Progenitor cell of endocrine pancreas (in vitro differentiated cells): ENCODE measurements at places on chromosomes 1 and 21.
A peak's percentile ranks its signal among the peaks of the same experiment; 100 is the strongest.

- DNase-seq: no peak
These were observed 18.5 kb downstream of the RIIAD1 start for GRCh38 chr1:151739590-151740355.

GRCh38 chr21:35643176-35643575 is 417.1 kb downstream of the SETD4 start:
- DNase-seq: no peak

GRCh38 chr1:26541431-26541815 is 11.9 kb downstream of the RPS6KA1 start:
- DNase-seq: no peak

- no peak for DNase-seq
These were observed 76.0 kb downstream of the RPS6KC1 start for GRCh38 chr1:213127074-213127473.

DNA sequence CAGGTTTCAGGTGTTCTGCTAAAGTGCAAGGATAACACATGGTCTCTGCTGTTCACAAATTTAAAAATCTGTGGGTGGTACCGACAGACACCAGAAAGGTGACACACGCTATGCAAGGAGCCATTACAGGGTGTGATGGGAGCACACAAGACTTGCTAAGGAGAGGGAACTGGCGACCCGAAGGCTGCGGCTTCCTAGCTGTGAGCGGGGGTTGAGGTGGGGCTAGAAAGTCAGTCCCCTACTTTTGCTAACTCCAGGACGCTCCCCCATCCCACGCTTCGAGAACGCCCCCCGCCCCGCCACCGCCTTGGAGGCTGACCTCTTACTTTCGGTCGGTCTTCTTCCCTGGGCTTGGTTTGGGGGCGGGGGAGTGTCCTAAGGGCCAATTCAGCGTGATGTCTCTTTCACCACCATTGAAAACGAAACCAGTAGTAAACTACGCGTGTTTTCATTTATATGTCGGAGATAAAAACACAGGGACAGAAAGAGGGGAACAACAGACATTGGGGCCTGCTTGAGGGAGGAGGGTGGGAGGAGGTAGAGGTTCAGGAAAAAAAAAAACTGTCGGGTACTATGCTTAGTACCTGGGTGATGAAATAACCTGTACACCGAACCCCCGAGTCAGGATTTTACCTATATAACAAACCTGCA is 1.1 kb downstream of the CKS1B start:
- DNase-seq: no peak

DNA sequence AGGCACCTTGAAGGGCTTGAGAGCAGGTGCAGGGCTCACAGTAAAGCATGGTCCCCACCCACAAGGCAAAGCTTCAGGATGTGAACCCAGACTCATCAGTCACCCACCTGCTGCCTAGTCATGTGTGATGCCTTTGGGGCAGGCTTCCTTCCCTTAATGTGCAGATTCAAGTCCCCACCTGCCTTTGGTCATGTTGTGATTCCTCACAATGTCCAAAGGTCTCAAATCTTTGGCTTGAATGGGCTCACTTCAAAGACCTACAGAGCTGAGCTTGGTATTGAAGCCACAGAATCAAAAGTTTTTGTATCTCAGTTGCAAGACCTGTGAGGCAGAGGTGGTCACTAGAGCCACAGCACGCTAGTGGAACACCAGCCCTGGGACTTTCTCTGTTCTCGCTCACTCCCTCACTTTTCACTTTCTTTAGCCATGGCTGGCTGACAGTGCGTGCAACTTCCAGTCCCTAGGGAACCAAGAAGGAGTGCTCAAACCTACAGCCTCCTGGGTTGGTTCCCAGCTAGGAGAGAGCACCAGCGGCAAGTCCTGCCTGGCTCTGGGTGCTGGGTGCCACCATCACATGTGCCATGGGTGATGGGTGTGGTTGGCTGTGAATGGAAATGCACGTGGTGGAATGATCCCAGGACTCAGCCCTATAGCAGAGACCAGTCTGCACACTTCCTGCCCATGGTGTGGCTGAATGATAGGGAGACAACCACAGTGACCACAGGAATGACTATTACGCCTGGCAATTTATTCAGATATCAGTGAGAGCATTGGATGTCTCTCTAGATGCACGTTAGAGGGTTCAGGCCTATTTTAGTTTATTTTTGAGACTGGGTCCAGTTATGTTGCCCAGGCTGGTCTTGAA is 26.4 kb upstream of the CLIC6 start:
- DNase-seq: no peak

GRCh38 chr1:85321237-85321964 is 45.0 kb upstream of the BCL10 start:
- no peak for DNase-seq

GRCh38 chr21:21969211-21969610 is 971.0 kb downstream of the NCAM2 start:
- no peak for DNase-seq

GRCh38 chr1:210143465-210144062 is 89.0 kb upstream of the SERTAD4 start:
- peak; percentile 37 for DNase-seq

DNA sequence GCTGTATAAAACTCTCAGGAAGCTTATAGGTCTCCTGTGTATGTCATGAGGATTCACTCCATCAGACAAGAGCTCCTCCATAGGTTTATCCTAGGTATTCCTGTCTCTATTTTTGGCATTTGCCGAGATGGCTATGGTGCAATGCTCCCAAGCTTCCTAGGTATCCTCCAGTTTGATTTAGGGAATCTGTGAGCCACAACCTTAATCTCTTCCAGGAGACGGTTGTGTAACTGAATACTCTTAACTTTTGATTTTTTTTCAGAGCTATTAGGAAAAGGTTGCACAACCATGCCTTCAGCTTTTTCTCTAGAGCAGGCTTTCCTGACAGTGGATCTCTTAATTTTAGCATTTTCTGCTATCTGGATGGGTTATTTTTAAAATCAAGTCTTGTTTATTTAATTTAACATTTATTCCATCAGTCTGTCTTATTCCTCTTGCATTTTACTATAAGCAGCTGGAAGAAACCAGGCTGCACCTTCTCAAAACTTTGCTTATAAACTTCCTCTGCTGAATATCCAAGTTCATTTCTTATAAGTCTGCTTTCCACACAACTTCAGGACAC is 69.4 kb upstream of the BACE2 start:
- no peak for DNase-seq
